Right hindlimb (tissue), 1 donor: ENCODE measurements at places on chromosomes 7 and 10.
A peak's percentile ranks its signal among the peaks of the same experiment; 100 is the strongest.

DNA sequence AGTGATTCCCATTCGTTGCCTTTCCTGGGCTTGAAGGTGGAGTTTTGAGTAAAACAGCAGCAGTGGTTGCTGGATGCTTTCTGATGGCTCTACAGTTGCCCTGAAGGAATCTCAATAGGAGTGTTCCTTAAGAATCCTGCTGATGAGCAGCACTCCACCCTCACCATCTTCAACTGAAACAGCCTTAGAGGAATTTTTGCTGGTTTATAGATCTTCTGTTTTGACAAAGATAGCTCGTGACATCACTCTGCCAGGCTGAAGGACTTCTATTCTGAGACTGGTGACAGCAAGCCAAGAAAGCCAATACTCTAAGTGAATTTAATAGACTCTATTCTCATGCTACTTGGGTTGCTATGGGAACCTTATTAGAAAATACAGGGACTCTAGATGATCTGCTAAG, 1014.7 kb downstream of the NRG3 start:
- no peak for DNase-seq

GRCh38 chr7:50462361-50462760, 12.2 kb upstream of the FIGNL1 start:
- no peak for DNase-seq

GRCh38 chr7:77184990-77185389, 14.6 kb downstream of the FGL2 start:
- DNase-seq = no peak

- peak; percentile 76 for DNase-seq
These were observed 147.6 kb downstream of the GPR85 start for GRCh38 chr7:112938863-112939573.

DNA sequence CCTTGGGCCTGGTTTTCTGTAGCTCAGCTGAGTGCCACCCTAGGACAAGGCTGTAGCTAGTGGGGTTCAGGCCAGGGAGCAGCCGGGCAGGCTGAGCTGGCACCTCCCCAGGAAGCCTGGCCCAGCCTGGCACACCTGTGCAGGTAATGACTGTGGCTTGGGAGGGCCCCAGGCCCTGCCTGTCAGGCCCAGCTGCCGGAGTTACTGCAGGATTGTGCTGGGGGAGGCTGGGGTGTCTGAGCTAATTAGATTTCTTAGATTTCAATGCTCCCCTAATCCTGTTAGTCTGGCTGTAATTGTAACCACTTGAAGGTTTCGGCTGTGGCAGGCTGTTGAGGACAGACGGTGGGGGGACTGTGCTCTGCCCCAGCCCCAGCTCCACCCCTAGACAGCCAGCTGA, 6.0 kb downstream of the ZMIZ1 start:
- no peak for DNase-seq

DNA sequence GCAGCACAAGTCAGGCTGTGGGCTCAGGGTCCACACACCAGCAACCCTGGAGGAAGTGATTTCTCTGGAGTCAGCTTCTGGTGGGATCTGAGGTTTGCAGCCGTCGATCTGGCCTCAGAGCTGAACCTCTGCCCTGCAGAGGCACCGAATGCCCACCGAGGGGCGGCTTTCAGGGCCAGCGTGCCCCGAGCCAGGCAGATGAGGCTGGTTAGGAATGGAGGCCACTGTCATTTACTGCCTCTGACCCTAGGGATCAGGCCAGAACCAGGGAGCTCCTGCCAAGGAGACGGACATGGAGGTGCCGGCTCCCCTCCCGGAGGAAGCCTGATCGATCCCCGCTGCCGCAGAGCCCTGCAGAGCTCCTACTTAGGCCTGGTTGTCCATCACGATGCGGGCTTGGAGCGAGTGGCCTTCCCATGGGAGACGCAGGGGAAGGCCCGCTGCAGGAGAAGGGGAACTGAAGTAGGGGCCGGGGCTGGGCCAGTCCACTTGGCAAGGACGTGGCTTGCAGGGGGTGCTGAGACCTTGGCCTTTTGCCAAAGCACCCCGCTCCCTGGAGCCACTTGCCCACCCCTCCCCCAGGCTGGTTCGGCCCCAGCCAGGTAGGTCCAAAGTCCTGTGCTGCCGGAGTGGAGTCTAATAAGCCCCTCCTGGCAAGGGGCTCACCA, 19.6 kb upstream of the ELFN1 start:
- peak; percentile 12 for DNase-seq

DNA sequence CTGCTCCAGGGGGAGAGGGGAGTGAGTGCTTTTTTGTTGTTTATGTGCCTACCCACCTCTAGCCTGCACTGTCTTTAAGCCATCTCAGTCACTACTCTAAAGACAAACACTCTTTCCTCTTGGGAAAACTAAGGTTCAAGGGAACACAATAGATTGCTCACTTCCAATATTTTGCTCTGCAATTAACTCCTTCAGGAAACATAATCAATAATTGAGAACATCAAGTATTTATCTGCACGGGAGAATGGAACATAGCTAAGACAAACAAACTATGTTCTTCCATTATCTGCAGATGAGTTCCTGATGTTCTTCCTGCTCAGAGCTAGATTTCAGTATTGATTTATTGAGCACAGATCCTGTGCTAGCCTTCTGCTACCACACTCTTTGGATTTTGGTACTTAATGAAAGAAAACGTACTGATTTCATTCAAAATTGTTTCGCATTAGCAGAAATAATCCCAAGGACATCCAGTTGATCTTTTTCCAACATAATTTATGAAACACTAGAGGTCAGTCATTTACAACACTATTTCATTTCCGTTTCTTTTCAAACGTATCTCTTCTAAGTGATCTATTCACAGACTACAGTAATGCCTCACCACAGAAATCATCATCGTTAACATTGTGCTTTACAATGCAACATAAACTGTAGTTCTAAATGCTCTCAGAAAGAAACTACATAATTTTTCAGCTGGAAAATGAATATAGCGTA, 8.3 kb downstream of the NEBL start:
- no peak for DNase-seq

GRCh38 chr10:76202777-76203176, 771.4 kb downstream of the LRMDA start:
- DNase-seq = no peak

- no peak for DNase-seq
These were observed 87.9 kb downstream of the ACTR3B start for GRCh38 chr7:152847386-152847908.

GRCh38 chr7:154919344-154920225, 83.3 kb downstream of the PAXIP1 start:
- DNase-seq = no peak

GRCh38 chr10:127648885-127649284, 88.1 kb upstream of the FOXI2 start:
- no peak for DNase-seq

GRCh38 chr10:27513451-27514191, 9.5 kb downstream of the RAB18 start:
- DNase-seq = no peak

DNA sequence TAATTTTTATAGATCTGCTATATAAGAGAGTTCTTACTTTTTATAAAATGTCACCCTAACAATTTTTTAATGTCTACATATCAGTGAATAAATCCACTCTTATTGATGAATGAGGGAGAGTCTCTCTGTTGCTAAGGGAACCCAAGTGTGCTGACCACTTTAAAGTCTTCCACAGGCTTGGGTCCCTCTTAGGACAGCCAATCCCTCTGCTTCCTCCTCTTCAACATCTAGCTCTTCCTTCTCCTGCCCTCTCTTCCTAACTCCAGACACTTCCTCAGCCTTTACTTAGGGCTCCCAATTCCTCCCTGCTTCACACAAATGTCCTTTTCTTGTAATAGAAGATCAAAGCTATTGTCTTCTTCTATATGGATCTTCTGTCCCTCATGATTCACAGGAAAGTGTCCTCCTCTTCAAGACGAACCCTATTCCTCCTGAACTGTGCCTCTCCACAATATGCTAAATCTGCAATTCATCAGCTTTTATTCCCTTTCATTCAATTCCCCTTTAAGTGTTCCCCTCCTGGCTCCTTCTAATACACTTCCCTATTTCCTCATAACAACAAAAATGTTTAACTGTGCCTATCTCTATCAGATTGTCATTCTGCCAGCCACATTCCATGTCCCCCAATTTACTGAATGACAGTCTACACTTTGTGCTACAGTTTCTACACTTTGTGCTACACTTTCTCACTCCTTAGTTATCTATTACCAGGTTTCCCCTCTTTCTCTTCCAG, 37.7 kb downstream of the CDK6 start:
- DNase-seq = no peak

DNA sequence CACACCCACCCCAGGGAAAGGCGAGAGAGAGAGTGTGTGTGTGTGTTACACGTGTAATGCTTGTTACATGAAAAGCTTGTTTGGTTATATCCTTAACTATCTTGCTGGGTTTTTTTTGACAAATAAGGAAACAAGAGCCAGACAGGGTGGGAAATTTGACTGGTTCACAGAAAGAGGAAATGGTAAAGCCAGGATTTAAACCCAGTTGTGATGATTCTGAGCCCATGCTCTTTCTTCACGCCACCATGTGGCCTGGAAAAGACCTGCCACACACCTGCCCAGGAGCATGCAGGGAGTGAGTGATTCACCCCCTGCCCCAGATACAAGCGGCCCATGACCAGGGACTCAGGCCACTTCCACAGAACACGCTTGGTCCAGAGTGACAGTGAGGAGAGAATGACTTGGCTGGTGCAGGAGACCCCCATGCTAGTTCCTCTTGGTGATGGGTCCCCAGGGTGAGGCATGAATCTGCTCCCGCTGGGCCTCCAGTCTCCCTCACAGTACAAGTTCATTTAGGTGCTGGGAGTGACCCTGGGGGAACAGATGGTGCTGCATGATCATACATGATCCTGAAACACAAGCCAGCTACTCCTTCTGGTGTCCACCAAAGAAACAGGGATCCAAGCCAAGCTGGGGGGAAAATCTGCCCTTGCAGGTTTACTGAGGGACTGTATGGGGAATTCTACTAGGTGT, 21.0 kb upstream of the EIF5AL1 start:
- DNase-seq = no peak

DNA sequence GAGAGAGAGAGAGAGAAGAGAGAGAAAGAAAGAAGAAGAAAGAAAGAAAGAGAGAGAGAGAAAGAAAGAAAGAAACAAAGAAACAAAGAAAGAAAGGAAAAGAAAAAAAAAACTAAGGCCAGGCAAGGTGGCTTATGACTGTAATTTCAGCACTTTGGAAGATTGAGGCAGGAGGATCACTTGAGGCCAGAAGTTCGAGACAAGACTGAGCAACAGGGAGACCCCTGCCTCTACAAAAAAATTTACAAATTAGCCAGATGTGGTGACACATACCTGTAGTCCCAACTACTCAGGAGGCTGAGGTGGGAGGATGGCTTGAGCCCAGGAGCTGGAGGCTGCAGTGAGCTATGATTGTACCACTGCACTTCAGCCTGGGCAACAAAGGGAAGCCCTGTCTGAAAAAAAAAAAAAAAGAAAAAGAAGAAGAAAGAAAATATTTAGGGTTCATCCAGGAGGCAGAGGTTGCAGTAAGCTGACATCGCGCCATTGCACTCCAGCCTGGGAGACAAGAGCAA, 2.8 kb downstream of the SERPINE1 start:
- no peak for DNase-seq

DNA sequence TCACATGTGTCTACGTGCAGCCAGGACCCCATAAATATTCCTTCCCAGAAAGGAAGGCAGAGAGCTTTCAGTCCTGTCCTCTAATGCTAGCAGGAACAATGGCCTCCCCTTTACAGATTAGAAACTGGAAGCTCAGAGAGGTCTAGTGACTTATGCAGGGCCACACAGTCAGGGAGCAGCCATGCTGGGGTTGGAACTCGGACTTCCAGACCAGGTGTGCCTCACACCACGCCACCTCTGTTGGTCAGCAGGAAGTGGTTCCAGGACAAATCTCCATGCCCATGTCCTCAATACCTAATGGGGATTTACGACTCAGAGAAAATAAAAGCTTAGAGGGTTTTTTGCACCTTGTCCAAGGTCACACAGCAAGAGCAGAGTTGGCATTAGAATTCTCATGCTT, 378.9 kb downstream of the RPS24 start:
- DNase-seq = no peak

- peak; percentile 59 for DNase-seq
These were observed 17.2 kb downstream of the AP5Z1 start for GRCh38 chr7:4792537-4793126.
